T-helper 1 cell (primary cell): ENCODE measurements at places on chromosomes 11 and 22.

GRCh38 chr11:38252620-38253019, 1654.6 kb upstream of the RAG2 start:
- no peak for DNase-seq

GRCh38 chr22:44927463-44928135, 82.2 kb downstream of the PHF21B start:
- no peak for DNase-seq

DNA sequence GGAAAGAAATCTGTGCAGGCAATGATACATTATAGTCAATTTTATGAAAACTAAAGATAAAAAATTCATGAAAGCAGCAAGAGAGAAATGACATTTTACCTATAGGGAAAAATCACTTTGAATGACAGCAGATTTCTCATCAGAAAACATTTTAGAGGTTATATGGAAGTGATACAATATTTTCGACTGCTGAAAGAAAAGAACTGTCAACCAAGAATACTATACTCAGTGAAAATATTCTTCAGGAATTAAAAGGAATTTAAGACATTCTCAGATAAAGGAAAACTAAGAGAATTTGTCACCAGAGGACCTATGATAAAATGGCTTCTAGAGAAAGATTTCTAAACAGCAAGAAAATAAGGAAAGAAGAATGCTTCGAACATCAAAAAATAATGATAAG, 820.8 kb downstream of the DLG2 start:
- DNase-seq: no peak

GRCh38 chr11:45098929-45099328, 47.5 kb upstream of the PRDM11 start:
- DNase-seq: no peak

DNA sequence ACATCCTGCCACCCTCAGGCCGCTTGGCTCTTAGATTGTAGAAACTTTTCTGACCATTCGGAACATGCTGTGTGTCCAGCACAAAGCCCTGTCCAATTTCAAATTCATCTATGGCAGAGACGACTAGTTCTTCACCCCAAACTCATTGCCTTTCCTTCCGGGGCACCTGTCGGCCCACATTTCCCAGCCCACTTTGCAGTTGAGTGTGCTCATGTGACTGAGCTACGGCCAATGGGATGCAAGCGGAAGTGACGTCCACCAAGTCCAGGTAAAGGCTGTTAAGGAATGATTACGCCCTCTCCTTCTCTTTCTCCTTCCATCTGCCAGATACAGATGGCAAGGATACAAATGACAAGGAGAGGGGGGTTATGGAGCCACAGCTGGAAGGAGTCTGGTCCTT, 32.5 kb downstream of the SYT13 start:
- DNase-seq: no peak

- DNase-seq: no peak
Observed at GRCh38 chr11:134258577-134258976, 5.2 kb downstream of the ACAD8 start.
